Head of caudate nucleus (tissue), 42 donors: ENCODE measurements at places on chromosomes 5 and 9.

DNA sequence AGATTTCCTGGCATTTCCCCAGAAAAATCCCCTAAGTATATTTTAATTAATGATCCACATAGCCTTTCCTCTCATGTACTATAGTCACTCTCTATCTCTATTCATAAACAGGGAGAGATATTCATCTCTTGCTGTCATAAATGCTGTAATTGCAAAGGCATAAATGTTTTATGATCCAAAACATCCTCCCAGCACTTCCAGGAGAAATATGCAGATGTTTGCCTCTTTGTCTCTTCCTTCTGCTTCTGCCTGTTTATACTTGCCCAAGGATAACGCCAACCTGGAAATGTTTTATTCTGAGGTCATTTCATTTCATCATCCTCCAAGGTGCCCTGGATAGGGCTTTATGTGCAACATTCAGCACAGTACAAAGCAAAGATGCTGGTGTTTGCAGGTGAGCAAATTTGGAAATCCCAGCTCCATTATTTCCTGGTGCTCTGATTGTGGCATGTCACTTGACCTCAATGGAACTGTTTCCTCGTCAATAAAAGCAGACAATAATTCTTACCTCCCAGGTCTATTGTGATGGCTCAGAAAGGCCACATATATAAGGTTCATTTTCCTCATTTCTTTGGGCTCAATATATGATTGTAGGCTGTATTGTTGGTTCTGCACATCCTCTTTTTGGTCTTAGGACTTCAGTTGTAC, 6.9 kb downstream of the TNFSF15 start:
- DNase-seq = no peak

- DNase-seq = no peak
Measured at GRCh38 chr5:156471893-156472292, 144.9 kb downstream of the SGCD start.

DNA sequence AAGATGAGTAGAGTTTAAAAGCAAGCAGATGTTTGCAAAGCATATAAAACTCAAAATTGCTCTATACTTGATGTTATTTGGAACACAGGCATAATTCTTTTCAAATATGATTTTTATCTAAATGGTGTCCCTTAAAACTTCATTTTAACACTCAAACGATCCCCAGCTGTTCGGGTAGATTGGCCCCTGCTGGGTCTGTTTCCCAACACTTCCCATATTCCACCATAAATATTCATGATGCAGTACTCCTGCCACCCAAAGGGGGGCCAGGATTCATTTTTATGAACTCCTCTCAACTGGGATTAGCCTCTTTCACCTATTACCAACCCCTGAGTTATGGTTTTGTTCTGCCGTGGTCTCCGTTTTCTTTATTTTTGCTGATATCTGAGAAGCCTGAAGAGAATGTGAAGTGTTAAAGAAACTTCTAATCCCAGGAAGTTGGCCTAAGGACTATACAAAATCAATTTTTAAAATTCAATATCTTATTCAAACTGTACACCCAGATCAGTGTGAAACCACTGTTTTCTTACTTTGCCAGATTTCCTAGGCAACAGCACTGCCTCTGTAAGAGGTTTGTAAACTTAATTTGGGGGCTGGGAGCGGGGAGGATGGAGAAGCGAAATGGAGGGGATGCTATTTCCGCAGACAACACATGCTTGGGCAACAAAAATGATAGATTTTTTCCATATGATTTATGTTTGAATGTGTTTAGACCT, 384.1 kb downstream of the DMRT2 start:
- no peak for DNase-seq

GRCh38 chr5:4831325-4831724, 308.8 kb upstream of the ADAMTS16 start:
- no peak for DNase-seq

GRCh38 chr5:14440582-14441431, 140.8 kb upstream of the OTULINL start:
- peak; percentile 81 for DNase-seq

- DNase-seq = no peak
Measured at GRCh38 chr9:137236936-137237421, 4.1 kb upstream of the TUBB4B start.

GRCh38 chr9:22129633-22130032, 120.5 kb upstream of the CDKN2B start:
- DNase-seq = no peak

DNA sequence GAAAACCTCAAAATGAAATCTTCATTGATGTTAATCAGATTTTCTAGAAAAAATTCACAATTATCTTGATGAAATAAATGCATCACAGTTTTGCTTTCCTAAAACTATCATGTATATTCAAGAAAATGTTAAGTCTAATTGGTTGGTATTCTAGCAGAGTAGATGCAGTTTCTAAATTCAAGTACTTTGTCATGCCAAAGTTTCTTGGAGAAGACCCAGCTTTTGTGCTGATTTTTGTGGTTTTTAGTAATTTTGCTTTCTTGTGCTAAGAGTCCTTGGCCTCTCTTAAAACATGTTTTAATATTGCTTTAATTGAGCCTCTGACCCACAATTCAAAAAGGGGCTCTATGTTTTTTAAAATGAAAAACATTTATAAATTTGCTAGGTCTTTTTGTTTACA, 924.8 kb upstream of the PTPRD start:
- no peak for DNase-seq

- DNase-seq = no peak
Measured at GRCh38 chr5:61538722-61539501, 206.9 kb downstream of the ZSWIM6 start.

DNA sequence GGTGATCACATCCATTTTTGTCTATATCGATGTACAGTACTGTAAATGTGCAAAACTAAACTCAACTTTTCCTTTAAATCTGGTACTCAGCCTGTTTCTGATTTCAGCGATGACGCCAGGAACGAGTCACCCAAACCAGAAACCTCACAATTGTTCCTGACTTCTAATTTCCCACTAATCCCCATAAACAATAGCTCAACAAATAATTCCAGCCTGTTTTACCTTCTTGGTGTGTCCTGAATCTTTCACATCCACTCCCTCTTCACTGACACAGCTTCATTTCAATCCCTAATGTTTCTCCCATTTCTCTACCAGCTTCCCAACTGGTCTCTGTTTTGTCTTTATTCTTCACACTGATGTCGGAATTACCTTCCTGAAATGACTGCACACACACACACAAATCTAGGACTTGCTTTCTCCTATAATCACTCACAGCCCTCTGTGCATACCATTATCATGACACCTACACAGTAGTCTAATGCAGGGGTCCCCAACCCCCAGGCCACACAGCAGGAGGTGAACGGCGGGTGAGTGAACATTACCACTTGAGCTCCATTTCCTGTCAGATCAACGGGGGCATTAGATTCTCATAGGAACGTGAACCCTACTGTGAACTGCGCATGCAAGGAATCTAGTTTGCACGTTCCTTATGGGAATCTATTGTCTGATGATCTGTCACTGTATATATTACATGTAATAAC, 97.8 kb upstream of the SLC30A5 start:
- DNase-seq = no peak

GRCh38 chr9:93364734-93365426, 86.6 kb upstream of the FAM120A start:
- no peak for DNase-seq

DNA sequence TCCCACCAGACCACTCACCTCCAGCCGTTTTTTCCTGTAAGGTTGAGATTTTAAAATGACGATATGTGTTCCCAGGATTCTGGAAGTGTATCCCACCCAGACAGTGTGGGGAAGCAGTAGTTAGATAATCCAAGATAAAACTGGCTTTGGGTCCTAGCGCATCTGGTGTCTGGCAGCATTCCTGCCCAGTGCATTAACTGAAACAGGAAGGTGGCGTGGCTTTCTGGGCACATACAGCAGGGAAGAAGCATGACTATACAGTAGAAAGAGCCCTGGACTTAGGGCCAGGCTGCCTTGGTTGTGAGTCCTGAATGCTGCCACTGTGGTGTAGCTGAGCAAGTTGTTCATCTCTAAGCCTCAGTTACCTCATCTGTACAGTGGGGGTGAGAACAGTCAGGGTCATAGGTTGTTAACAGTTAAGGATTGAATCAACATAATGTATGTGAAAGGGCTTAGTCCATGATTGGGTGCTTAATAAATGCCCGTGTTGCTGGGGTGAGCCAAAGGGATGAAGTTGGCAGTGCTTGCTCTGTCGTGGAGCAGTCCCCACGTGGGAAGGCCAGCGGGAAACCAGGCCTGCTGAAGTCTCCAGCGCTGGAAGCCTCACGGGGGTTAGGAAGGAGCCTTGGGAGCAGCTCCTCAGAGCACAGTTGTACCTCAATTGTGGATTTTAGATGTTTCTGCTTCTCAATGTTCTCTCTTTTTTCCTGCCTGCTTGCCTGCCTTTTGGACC, 18.0 kb downstream of the CLTA start:
- DNase-seq = no peak

GRCh38 chr9:72467766-72468738, 53.4 kb upstream of the TMC1 start:
- no peak for DNase-seq

GRCh38 chr9:87519461-87519860, 21.8 kb downstream of the DAPK1 start:
- DNase-seq = no peak

- no peak for DNase-seq
Measured at GRCh38 chr5:58121391-58121790, 338.5 kb downstream of the PLK2 start.

DNA sequence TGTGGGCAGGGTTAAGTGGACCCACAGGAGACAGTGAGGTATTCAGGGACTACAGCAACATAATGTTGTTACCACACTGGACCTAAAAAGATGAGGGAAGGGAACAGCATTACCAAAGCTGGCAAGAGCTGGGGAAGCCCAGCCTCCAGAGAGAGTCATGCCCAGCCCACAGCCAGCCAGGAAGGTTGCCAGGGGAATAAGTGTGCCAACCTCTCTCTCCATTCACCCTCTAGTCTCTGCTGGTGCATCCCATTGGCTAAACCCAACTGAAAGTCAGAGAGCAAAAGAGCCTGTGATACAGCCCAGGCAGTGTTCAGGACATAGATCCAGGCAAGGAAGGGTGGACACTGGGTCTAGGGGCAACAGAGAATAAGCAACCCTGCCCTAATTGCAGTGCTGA, 35.8 kb upstream of the AFAP1L1 start:
- peak; percentile 59 for DNase-seq

GRCh38 chr5:313806-314376, 7.6 kb upstream of the AHRR start:
- DNase-seq = no peak

GRCh38 chr5:52922384-52922783, 66.8 kb upstream of the ITGA2 start:
- DNase-seq = no peak

- DNase-seq = no peak
Measured at GRCh38 chr5:52441768-52442167, 345.9 kb upstream of the ITGA1 start.

DNA sequence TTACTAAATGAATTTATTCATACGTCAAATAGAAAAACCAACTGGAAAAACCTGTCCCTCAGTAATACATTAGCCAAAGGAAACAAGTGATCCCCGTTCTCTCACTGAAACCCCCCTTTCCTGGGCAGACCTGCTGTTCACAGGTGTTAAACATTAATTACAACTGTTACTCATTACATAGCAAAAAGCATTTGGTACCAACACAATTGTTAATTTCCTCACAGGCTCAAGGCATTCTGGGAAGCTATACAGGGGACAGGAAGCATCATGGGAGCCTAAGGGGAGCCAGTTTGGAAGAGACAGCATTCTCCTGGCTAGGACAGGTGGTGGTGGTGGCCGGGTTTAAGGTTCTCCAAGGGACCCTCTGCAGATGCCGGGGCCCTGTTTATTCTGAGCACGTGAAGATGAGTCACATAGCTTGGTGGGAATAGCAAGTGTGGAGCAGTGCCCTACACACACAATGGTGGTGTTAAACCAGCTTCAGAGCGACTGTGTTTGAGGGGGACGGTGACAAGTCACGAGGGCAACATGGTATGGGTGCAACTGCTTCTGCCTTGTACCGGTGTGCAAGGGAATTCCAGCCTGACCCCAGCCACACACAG, 62.6 kb upstream of the SLC25A51 start:
- DNase-seq = no peak

DNA sequence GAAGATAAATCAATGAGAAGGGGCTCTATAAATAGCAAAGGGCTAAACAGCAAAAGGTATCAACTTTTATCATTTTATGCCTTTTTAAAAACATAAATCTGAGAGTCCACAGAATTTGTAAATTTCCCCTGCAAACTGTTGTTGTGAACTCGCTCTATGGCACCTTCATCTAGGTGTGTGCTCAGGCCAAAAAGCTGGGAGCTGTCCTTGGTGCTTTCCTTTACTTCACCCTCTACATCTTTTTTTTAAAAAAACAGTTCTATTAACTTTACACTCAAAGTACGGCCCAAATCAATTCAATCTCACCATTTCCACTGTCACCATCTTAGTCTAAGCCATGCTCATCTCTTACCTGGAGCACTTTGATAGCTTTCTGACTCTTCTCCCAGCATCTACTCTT, 108.2 kb upstream of the GPR151 start:
- DNase-seq = no peak
